ENCODE measurements at places on chromosomes 5 and 9.

GRCh38 chr9:72951520-72952380 lies 1.1 kb downstream of the ALDH1A1 start:
- DNase-seq, result no peak

DNA sequence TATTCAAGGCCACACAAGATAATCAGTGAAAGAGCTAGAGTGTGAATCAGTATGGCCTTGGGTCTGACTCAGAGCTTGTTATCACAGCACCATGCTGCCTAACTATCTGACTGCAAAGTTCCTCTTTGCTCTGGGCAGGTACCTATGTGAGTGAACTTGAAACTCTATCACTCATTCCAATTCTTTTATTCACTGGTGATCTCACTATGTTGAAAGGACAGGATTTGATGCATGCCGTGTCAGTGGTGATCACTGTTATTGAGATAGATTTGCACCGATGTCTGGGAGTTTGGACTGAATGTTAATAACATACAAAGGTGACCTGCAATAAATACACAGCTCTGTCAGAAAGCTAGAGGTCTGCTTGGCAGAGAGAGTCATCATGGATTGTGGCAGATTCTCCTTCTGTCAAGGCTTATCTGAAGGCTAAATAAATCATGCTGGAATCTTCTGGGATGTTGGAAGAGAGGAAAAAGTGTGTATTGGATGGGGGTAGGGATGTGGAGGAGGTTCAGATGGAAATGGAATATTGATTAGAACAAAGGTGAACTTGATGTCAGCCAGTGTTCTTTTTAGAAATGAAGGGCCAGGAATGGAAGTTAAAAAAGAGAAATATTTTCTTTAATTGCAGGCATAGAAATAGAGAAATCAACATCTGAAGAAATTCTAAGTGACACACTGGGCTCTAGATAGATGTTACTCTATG lies 91.8 kb upstream of the TNC start:
- no peak for DNase-seq

GRCh38 chr5:111223101-111223786 lies 940 bp upstream of the CAMK4 start:
- DNase-seq, result no peak

GRCh38 chr5:88785746-88786565 lies 97.0 kb downstream of the MEF2C start:
- no peak for DNase-seq

DNA sequence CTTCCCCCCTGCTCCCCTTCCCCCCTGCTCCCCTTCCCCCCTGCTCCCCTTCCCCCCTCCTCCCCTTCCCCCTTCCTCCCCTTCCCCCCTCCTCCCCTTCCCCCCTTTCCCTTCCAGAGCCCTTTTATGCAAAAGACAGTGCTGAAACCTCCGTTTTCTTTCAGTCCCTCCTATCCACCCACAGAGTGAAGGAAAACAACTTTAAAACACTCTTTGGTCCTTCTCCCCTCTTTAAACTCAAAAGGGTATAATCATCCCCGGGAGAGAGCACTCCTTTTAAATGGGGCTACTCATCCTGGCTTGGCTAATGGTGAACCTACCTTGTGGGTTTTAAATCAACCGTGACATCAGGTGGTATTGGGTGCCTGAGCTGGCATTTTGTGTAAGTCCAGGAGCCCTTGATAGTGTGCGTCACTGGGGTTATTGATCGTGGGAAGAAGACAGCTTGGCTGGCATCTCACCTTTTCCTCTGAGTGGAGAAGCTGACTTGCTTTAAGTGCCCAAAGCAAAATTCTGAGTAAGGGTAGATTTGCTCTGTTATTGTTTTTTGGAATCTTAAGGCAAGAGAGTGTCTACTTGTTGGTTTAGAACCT lies 2.7 kb downstream of the LARP1 start:
- peak; percentile 34 for DNase-seq

DNA sequence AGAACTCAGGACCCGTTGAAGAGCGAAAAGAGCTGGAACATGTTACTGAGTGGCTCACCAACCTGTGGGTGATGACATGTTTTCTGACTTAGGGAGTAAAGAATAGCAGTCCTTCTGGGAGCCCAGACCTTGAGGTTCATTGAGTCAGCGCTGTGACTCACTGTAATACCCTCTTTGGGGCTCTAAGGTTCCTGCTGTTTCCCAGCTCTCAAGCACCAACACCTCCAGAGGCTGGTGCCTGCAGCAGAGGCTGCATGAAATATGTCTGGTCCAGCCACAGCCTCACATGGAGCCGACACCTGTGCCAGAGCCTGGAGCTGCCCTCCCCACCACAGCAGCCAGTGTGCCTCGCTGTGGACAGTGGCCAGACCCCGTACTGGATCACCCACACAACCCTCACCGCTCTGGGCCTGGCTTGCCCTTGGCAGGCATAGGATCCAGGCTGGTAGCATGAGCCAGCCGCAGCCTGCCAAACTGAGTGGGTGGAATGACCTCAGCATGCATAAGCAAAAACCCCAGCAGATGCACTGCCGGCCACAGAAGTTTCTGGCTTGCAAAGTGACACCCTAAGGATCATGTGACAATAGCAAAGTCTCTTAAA lies 143.5 kb upstream of the MRPS30 start:
- no peak for DNase-seq

DNA sequence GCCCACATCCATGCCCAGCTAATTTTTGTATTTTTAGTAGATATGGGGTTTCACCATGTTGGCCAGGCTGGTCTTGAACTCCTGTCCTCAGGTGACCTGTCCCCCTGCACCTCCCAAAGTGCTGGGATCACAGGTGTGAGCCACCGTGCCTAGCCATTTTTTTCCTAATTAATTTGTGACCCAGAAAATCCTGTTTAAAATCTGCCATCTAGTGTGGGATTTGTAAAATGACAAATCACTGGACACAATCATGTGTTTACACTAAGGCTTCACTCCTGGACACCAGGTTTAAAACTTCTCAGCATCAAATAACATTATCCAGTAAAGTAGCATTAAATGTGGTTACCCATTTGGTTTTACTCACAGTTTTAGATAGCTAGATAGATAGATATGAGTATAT lies 18.6 kb upstream of the KDM4C start:
- DNase-seq, result peak; percentile 31

DNA sequence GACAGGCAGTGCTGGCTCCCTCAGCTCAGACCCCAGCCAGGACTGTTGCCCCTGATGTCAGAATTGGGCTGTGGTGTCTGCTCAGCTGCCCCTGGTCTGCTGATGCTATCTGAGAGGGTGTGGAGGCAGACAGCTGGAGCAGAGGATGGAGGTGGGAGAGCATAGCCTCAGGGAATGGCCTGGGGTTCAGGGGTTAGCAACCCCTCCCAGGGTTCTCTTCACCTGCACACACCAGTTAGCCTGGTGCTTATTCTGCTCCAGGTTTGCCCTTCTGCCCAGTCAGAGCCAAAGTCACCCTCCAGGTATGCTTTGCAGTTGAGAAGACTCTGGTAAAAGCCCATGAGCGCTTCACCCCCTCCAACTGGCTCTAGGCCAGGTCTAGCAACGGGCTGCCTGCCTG lies 109.8 kb downstream of the SAXO1 start:
- no peak for DNase-seq
